ENCODE measurements at places on chromosomes 3 and 15.

GRCh38 chr3:7573330-7573729 is 712.4 kb downstream of the GRM7 start:
- no peak for DNase-seq

GRCh38 chr3:151561878-151562277 is 101.0 kb upstream of the IGSF10 start:
- DNase-seq = no peak

GRCh38 chr15:73232776-73233175 is 136.0 kb downstream of the HCN4 start:
- DNase-seq = no peak

- DNase-seq = no peak
Measured at GRCh38 chr3:177524742-177525141, 327.5 kb upstream of the TBL1XR1 start.

GRCh38 chr3:45870099-45870498 is 16.2 kb upstream of the CCR9 start:
- no peak for DNase-seq
